ENCODE measurements at places on chromosomes 1 and 21.

DNA sequence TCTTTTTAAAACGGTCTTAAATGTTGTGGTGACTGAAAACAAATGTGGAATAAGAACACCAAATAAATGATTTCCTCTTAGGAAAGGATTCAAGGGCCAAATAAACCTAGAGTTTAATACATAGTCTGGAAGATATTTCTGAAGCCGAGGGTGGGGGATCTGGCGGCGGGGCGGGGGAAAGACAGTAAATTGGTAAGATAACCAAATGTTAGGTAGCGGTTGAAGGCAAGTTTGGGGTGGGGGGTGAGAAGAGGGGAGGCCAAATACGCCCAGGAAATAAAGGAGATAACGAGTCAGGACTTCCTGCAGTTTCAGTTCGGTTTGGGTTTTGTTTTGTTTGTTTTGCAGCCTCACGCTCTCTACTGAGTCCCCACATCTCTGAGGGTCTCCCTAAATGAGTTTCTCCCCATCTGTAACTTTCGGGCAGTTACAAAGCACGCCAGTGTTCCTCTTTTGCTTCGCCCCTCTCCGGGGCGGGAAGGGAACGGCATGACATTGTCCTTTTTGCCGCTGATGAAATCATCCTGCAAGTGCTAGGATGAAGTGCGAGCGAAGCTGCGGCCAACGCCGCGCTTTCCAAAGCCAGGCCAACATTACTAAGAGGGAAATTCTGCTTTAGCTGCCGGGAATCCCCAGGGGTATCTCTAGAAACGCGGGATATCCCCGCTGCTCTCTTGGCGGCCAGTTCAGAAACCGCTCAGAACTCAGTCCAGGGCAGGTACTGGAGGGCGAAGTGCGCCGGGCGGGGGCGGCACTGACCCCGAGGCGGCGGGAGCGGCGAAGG lies 844 bp downstream of the NIBAN1 start:
- DNase-seq = peak; percentile 19

GRCh38 chr1:57007948-57008347 lies 42.1 kb upstream of the C8B start:
- no peak for DNase-seq

- no peak for DNase-seq
Measured at GRCh38 chr1:167510244-167510643, 8.1 kb downstream of the CD247 start.

DNA sequence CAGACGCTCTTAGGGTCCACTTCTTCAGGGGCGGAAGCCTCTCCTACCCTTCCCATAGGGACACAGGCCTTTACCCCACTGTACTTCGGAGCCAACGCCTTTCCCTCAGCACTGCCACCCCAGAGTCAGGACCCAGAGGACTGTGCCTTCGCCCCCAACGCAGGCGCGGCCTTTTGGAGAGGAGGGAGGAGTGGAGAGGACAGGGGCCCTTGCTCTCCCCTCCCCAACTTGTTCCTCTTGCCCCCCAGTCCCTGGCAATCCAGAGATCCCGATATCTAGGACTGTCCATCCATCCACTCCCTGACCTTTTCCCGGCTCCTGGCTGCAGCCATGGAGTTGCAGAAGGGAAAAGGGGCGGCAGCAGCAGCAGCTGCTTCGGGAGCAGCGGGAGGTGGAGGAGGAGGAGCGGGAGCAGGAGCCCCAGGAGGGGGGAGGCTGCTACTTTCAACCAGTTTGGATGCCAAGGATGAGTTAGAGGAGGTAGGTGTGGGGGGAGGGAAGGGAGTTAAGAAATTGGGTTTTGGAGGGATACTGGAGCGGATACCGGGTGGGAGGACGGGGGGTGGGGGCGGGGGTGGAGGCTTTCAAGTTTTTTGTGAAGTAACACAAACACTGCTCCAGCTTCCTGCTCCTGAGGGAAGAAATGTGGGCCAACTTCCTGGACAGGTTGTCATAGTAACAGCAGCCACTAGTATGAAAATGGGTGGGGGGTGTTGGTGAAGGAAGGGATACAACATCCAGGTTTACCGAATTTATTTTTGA lies 636 bp downstream of the INTS3 start:
- DNase-seq = peak; percentile 29

- no peak for DNase-seq
Measured at GRCh38 chr1:222790520-222790919, 24.3 kb upstream of the DISP1 start.

- no peak for DNase-seq
Measured at GRCh38 chr1:227742738-227743715, 7.8 kb downstream of the SNAP47 start.

All from T-helper 2 cell (primary cell).